NCI-H1105 treated with DMSO at 0.1 percent for 48 hours (cell line): ENCODE measurements at places on chromosomes 12 and 14.

- peak; percentile 61 for DNase-seq
These were observed 276.1 kb upstream of the LMO3 start for GRCh38 chr12:16881986-16882570.

DNA sequence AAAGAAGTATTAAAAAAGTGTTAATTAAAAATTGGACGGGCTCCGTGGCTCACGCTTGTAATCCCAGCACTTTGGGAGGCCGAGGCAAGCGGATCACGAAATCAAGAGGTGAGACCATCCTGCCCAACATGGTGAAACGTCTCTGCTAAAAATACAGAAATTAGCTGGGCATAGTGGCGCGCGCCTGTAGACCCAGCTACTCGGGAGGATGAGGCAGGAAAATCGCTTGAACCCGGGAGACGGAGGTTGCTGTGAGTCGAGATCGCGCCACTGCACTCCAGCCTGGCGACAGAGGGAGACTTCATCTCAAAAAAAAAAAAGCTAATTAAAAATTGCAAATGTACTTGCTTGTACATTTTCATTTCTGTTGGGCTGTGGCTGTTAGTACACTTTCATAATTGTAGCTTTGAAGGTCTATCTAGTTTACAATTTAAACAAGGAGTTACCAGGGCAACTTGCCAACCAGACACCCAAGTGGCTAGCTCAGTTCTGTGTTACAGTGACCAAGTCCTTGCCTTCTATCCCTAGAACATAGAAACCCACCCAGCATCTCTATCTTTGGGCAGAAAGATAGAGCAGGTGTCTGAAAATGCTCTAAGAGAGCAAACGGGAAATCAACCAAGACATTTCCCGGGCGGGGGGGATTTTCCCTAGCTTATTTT lies 1.2 kb downstream of the COA8 start:
- no peak for DNase-seq

- no peak for DNase-seq
These were observed 126.8 kb upstream of the CPM start for GRCh38 chr12:69059465-69060457.

DNA sequence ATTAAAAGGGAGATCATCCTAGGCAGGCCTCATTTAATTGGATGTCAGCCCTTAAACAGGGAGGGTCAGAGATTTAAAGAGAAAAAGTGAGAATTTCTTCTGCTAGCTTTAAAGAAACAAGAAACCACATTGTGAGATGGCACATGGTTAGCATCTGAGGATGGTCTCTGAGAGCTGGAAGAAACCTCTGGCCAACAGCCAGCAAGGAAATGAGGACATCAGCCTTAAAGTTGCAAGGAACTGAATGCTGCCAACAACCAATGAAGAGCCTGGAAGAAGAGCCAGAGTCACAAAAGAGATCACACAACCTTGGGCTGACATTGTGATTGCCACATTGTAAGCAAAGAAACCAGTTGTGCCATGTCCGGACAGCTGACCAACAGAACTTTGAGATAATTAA lies 17.5 kb upstream of the FAR2 start:
- DNase-seq: no peak

DNA sequence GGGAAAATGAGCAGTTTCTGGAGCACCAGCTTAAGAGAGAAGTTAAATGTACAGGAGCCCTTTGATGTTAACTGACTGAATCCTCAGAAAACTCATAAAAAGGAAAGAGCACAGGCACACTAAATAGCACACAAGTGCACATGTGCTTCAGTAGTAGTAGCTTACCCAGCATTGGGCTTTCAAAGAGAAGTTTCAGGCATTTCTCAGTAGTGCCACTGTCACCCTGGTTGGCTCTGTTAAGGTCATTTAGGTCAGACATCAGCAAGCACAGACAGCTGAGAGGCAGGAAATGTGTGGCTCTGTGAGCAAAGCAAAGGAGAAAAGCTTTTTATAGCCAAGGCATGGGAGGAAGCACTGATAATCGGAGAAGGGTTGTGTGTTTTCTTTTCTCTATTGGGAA lies 96.3 kb upstream of the HIF1A start:
- no peak for DNase-seq
